ENCODE measurements at places on chromosomes 3 and 15.
A peak's percentile ranks its signal among the peaks of the same experiment; 100 is the strongest.

DNA sequence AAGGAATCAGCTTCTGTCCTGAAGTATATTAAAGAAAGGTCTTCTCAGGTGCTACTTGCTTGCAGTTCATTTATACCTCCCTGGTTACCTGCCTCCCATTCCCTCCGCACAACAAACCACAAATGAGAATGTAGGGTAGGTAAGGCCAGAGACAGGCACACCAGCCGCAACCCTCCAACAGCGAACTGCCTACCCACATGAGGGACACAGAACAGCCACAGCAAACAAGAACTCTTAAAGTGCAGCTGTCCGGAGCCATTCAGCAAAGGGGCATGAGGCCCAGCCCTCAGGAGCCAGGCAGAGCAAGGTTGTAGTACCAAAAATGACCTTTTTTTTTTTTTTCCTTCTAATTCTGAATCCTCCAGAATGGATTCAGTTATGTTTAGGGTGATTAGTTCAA is 52.4 kb downstream of the SPSB4 start:
- DNase-seq, result no peak

DNA sequence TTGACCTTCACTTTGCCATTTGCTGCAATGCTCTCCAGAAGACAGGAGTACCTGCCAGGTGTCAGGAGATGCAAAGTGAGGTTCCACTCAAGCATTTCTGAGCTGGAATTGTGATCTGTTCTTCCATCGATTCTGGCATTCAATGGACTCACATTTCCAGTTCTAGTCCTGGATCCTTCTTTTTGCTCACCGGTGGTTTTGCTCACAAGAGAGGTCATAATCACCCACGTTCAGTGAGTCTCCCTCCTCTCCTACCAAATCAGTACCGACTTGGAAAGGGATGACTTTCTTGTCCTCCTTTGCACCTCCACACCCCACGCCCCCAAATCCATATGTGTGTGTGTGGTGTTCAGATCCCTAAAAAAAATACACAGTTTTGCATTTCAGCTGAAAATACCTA is 206.7 kb upstream of the IGF1R start:
- DNase-seq, result no peak

GRCh38 chr3:16554126-16554525 is 40.6 kb upstream of the RFTN1 start:
- no peak for DNase-seq

- DNase-seq, result peak; percentile 55
Measured at GRCh38 chr3:144921710-144922109, 950.1 kb downstream of the DIPK2A start.

- DNase-seq, result no peak
Measured at GRCh38 chr15:50186752-50187151, 4.8 kb downstream of the SLC27A2 start.

DNA sequence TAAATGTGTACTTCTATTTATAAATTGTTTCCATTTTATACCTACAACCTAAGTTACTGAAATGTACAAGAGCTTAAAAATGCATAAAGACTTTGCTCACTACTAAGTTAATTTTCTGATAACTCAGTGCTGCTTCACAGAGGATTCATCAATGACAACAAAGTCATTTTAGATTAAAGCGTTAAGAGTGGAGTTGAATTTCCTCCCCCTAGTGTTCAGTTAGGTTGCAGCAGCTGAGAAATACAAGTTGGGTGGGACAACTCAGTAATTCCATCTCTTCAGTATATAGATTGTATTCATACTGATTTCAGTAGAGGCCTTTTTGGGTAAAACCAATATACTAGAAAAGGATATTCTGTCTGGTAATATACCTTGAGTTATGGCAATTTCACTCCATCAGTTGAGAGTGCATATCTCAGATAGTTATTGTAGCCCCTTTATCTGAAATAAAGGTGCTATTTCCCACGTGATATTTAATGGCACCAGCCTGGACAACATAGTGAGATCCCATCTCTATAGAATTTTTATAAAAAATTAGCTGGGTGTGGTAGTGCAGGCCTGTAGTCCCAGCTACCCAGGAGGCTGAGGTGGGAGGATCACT is 6.9 kb upstream of the RPL35A start:
- DNase-seq, result peak; percentile 34

DNA sequence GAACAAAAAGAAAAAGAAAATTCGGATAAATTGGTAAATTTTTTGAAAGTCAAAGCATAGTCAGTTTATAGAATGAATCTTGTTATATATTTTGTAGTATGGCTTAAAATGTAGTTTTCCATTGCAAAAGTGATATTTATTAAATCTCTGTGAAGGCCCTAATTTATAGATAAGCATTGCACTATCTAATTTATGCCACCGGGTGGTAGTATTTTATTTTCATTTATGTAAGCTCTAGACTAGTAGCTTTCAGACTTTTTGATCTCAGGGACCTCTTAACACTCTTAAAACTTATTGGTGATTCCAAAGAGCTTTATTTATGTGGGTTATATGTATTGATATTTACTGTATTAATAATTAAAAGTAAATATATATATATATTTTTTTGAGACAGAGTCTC is 133.9 kb upstream of the LRRFIP2 start:
- peak; percentile 12 for DNase-seq

- DNase-seq, result no peak
Measured at GRCh38 chr15:26804063-26804804, 31.4 kb upstream of the GABRB3 start.

DNA sequence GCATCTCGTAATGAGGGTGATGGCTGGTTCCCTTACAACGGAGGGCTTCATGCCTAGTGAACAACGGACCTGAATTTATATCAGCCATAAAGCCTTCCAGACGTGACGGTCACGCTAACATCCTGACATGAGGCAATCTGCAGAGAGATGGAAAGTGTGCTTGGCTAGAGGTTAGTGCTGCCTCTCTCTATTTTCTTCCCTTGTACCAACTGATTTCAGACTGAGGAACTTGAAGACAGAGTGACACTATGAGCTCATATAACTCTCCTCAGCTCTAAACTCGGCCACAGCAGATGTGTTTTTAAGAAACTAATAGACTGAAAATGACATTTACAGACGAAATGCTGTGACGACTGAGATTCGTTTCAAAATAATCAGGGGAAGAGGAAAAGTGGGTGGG is 122.4 kb downstream of the XXYLT1 start:
- DNase-seq, result no peak

DNA sequence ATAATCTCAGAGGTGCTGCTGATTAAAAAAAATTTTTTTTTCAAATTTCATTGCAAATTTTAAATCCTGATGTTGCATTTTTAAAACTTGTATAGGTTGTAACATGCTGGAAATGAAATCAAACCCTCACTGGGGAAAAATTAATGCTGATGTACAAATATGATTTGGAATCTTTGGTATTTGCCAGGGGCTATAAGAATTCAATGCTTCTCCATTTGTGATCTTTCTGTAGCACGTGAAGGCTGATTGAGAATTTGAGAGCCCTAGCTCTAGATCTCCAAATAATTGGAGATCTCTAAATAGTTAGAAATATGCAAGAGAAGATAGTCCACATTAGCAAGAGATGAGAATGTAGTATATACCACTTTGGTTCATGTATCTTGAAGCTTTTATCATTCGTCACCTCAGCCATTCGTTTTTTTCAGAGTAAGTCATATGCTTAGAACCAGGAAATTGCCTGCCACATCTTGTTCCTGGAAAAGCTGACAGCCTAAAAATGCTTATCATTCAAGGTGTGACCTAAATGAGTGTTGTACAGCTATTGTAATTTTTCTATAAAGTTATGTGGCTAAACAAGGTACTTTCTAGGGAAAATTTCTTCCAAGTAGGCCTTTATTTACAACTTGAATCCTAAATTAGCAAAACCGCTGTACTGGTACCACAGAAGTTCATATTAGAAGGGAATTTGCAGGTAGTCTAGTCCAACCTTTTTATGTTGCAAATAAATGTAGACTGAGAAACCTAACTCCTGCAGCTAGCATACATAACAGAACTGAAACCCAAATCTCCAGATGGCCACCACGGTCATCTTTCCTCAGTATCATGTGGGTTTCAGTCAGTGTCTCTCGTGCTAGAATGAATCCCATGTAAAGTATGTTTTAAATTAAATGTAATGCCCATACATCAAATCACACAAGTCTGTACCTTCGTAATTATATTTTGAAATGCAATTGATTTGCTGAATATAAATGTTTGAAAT is 48.5 kb downstream of the FNDC3B start:
- no peak for DNase-seq

DNA sequence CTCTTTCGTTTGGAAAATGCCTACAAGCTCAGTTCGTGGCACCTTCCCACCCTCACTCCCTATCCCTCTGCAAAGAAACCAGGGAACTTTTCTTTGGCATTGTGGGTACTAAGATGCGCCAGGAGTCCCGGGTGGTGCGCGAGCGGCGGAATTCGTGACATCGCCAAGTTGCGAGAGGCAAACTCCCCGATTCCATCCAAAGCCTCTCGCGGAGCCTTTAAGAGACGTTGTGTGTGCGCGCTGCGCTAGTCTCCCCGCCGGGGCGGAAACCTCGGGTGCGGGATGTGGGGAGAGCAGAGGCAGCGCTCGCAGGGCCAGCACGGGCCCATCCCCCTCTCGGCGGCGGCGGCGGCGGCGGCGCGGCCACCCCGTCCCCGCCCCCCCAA is 443 bp upstream of the NR2F2 start:
- DNase-seq, result no peak

DNA sequence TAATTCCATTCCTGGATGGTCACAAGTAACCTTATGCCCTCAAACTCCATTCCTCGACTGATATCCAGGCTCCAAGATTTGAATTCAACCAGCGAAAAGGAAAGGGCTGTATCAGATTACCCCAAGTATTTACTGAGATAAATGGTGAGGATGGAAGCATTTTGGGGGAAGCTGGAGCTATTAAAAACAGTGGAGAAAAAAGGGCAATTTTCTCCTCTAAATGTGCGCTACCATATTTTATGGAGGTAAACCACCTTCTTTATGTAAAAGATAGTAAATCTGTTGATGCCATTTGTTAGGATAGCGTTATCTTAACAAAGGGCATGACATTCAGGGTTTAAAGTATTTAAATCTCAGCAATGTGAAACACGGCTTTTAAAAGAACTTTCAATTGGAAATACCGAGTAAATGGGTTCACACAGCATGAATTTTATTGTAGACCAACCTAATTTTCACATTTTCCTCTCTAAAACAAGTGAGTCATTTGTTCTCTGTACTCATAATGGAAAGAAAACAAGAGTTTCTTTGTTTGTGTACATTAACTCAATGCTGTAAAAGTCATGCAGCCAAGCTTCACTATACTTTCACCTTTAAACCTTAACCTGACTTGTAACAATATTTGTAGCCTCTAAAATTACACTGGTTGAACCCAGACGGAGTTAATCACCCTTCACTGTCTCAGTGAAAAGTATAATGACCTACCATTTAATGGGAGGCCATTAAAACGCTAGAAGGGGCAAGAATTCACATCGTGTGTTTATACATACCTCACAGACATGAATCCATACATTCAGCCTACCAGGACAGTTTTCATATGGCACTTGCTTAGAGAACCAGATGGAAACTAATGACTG is 773.4 kb downstream of the ROBO1 start:
- no peak for DNase-seq

DNA sequence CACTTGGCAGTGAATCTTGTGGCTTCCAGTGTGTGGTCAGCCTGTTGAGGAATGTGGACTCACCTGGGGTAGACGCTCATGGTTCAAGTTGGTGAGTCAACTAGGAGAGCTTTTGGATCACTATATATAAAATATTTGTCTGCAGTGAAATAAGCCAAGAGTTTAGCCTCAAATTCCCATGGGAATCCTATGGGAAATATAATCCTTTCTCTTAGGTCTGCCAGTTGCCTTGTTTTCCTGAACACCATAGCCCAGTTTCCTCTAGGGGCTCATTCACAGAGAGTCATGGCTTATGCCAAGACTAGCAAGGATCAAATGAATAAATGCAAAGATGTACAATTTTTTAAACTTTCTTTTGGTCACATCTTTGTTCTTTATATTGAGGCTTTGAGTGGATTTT is 100.1 kb upstream of the NPHP3 start:
- DNase-seq, result no peak

DNA sequence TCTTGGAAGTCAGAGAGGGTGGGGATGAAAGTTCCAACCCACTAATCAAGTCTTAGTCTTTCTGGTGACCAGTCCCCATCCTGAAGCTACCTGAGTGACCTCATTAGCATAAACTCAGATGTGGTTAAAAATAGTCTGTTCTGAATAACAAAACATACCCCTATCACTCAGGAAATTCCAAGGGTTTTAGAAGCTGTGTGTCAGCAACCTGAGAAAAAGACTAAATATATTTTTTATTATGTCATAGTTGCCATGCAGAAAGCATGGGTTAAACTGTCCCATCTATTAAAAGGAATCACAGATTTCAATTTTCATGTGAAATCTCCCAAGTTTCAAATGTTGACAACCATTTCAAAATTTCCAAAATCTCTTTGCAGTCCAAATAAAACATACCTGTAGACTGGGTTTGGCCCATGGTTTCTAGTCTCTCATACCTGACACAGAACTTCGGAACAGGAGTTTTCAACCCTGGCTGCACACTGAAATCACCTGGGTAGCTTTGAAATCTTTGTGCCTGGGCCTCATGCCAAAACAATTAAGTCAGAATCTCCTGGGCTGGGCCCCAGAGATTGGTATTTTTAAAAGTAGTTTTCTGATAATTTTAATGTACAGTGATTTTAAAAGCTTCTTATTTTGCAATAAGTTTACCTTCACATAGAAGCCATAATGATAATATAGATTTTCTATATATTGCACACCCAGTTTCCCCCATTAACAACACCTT is 476.3 kb downstream of the RBMS3 start:
- DNase-seq, result no peak

DNA sequence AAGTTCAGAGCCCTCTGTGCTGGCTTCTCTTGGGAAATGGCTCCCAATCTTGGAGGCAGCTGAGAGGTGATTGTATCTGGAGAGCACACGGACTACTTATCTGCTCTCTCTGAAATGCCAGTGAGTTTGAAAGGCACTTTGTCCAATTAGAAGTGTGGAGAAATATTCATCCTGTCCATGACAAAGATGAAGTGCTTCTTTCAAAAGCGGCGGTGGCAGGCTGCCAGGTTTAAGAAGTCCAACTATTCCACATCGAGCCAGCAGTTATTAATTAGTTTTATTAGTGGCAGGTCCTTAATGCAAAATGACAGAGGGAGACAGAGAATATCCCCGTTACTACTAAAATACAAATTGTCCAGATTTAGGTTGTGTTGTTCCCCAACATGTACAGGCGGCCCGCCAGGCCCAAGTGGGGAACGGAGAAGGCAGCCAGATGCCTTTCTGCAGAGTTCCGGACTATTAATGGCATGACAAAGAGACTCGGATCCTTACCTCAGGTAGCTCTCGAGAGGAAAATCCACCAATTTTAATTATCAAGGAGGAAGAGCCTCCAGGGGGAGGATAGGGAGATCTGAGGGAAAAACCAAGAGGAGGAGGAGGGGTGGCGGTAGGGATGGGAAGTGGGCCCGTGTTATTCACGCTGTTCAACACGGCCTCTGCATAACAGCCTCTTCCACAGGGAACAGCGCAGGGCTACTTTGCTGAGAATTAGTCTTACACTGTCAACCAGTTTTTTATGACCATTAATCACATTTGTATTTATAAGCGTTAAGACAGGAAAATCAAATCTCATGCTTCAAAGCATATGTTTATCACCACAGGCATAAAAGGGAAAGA is 42.0 kb downstream of the RORA start:
- DNase-seq, result peak; percentile 13

Measured in cerebellum (tissue), 4 donors.